Activated T-helper 17 cell treated with anti-CD3 and anti-CD28 coated beads, Interleukin-2, amount 50 U/mL, for 72 hours (primary cell): ENCODE measurements at places on chromosomes 3 and 15. TPM values are rescaled to one million over a fixed set of nuclear protein-coding genes. Genes with fewer than 3 reads are reported as not detected.

The MESP2 gene
- not detected for total RNA-seq

The CILP gene
- 0.05 TPM for total RNA-seq

The GOLGA6B gene
- not detected for total RNA-seq

The RBPMS2 gene
- total RNA-seq: not detected

The ROBO2 gene
- not detected for total RNA-seq

The POPDC2 gene
- 4.7 TPM for total RNA-seq

The SAXO2 gene
- not detected for total RNA-seq

The SCN11A gene
- 0.21 TPM for total RNA-seq
